Stimulated activated CD4-positive, alpha-beta T cell treated with anti-CD3 and anti-CD28 coated beads, Interleukin-15, amount 100 ng/mL, for 1 hour (primary cell): ENCODE measurements at places on chromosomes 4 and X.

GRCh38 chrX:39950018-39950688 is 147.6 kb downstream of the BCOR start:
- no peak for DNase-seq

- no peak for DNase-seq
These were observed 7.7 kb downstream of the FANCB start for GRCh38 chrX:14865201-14865600.

- no peak for DNase-seq
These were observed 37.9 kb upstream of the CBR4 start for GRCh38 chr4:169047956-169048355.

- no peak for DNase-seq
These were observed 83.9 kb downstream of the SNCA start for GRCh38 chr4:89752932-89753598.

GRCh38 chr4:25313201-25313895 is 774 bp downstream of the ZCCHC4 start:
- DNase-seq: no peak

DNA sequence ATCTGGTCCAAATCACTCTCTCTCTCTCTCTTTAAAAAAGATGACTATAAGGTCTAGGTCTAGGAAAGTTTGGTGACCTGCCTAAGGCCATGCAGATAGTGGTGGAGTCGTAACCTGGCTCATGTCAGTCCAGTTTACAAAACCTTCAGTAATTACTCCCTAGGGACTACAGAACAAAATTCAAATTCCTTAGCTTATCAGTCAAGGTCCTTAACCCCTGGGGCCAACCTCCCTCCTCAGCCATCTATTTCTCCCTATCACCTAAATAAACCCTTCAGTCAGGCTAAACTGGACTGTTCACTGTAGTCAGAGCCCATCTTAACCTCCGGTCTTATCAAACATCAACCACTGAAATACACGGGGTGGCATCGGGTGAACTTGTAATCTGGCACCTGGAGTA is 68.9 kb downstream of the MAP3K15 start:
- DNase-seq: no peak

DNA sequence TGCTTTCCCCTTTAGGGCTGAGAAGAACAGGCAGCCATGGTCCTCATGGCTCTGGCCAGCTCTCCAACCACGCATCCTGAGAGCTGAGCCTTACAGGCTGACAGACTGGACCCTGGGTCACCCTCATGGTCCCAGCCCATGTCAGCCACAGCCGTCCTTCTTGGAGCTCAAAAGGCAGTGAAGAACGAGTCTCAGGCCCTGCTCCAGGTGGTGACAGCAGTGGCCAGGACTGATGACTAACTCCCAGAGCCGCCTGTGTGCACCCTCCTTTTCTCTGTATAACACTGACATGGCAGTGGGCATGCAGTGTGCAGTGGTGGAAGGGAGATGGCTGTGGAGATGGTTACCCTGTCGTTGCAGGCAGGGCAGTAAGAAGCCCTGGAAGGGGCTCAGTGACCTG is 10.3 kb upstream of the DUSP9 start:
- DNase-seq: no peak

DNA sequence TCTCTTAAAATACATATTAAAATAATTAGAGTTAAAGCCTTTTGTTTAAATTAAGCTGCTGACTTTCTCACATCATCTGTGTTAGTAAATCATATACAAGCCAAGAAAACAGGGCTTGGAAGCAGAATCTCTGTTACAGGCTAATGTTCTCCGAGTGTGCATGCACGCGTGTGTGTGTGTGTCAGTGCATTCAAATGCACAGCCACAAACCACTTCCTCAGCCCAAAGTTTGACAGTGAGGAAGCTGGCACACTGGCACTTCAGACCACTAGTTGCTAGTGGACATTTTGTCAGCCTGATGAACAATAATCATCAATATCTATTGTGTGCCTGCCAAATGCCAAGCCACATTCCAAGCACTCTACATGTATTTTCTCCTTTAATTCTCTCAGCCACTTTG is 5.6 kb downstream of the MAOB start:
- no peak for DNase-seq

DNA sequence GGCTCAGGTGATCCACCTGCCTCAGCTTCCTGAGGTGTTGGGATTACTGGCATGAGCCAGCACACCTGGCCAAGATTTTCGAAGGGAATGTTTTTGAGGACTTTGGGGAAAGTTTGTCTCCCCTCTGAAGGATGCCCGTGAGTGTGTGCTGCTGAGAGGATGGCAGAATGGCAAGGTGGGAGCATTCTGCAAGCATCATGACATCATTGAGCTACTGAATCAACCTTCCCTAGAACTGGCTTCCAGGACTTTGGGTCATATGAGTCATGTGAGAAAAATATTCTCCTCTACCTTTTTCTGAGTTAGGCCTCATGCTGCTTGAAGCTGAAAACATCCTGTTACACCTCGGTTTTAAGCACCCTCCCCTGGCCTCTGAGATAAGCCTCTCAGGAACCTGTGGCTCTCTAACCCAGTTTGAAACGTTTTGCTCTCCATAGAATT is 31.0 kb downstream of the TMEM131L start:
- no peak for DNase-seq
